ENCODE measurements at places on chromosomes 5 and 9.

GRCh38 chr5:163914910-163915309, 409.5 kb downstream of the MAT2B start:
- no peak overlapping the region for H3K27ac ChIP-seq
- H3K36me3 ChIP-seq = no peaks in the 10 kb centered on the region
- no peaks in the 10 kb centered on the region for H3K27me3 ChIP-seq
- DNase-seq = no peak

DNA sequence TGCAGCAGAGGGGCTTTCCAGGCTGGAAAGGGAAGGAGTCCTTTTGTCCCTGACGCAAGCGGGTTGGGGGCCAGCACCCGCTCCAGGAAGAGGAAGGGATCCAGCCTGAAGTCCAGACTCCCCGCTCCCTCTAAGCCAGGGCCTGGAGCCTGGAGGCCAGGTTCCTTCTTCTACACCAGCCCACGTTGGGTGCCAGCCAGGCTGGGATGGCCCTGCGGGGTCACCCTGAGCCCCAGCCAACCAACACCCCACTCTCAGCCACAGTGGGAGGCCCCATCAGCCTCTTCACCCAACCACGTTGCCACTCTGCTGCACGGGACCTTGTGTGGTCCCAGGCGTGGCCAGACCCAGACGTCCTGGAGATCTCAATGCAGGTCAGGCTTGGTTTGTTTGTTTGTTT, 970 bp upstream of the FUT7 start:
- H3K4me3 ChIP-seq = no peak overlapping the region
- DNase-seq = no peak
- H3K4me1 ChIP-seq = no peaks in the 10 kb centered on the region
- no peaks in the 10 kb centered on the region for H3K27me3 ChIP-seq
- H3K36me3 ChIP-seq = no peaks in the 10 kb centered on the region
- H3K27ac ChIP-seq = no peak overlapping the region

DNA sequence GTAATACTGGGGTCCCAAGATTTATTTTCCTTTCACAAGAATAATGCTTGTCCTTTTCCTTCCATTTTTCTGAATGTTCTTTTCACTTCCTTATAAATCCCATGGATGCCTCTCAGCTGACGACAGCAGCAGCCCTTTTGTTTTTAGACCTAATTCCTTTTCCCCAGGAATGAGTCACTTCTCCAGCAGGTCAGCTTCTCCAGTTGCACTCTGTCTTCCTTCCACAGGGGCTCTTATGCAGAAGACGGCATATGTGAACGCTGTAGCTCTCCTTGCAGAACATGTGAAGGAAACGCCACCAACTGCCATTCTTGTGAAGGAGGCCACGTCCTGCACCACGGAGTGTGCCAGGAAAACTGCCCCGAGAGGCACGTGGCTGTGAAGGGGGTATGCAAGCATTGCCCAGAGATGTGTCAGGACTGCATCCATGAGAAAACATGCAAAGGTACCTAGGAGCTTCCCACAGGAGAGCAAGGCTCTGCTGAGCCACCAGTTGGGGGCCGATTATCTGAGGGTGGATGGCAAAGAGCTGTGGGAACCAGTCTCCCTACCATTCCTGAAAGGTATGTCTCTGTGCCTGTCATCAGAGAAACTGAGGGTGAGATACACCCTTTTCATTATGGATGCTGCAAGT, 72.9 kb downstream of the RFK start:
- H3K27me3 ChIP-seq = no peaks in the 10 kb centered on the region
- DNase-seq = no peak
- no peaks in the 10 kb centered on the region for H3K36me3 ChIP-seq
- no peaks in the 10 kb centered on the region for H3K4me1 ChIP-seq
- no peak overlapping the region for H3K4me3 ChIP-seq

- no peak for DNase-seq
- no peak overlapping the region for H3K4me3 ChIP-seq
- no peaks in the 10 kb centered on the region for H3K27me3 ChIP-seq
- H3K4me1 ChIP-seq = peaks cover 7% of the 10 kb centered on the region
- no peak overlapping the region for H3K27ac ChIP-seq
These were observed 204.6 kb downstream of the RFX3 start for GRCh38 chr9:3321186-3321585.

- H3K27ac ChIP-seq = no peak overlapping the region
- H3K4me1 ChIP-seq = peaks cover 12% of the 10 kb centered on the region
- H3K36me3 ChIP-seq = no peaks in the 10 kb centered on the region
- no peak overlapping the region for H3K4me3 ChIP-seq
- H3K27me3 ChIP-seq = no peaks in the 10 kb centered on the region
- no peak for DNase-seq
These were observed 196.6 kb upstream of the CD180 start for GRCh38 chr5:67393211-67393610.

DNA sequence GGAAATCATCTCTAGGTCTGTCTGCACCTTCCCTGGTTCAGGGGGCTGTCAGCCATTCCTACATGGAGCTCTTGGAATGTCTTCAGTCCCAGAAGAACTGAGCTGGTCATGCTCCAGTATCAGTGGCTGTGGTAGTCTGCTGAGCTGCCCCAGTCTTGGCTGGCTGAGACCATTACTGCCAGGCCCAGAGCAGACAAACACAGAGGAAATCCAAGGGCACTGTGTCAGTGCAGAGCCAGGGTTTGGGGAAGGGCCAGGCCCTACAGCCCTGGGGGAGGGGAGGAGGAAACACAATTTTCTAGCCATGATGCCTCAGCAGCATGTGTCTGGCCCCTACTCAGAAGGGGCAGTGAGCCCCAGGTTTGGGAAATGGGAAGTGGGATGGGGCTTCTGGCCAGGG, 58.4 kb downstream of the ARHGEF37 start:
- H3K27me3 ChIP-seq = peaks cover 6% of the 10 kb centered on the region
- no peak for DNase-seq
- no peaks in the 10 kb centered on the region for H3K36me3 ChIP-seq
- H3K27ac ChIP-seq = no peak overlapping the region
- H3K4me1 ChIP-seq = peaks cover 11% of the 10 kb centered on the region
- no peak overlapping the region for H3K4me3 ChIP-seq
